D341Med (cell line): ENCODE measurements at places on chromosomes 12 and 14.

DNA sequence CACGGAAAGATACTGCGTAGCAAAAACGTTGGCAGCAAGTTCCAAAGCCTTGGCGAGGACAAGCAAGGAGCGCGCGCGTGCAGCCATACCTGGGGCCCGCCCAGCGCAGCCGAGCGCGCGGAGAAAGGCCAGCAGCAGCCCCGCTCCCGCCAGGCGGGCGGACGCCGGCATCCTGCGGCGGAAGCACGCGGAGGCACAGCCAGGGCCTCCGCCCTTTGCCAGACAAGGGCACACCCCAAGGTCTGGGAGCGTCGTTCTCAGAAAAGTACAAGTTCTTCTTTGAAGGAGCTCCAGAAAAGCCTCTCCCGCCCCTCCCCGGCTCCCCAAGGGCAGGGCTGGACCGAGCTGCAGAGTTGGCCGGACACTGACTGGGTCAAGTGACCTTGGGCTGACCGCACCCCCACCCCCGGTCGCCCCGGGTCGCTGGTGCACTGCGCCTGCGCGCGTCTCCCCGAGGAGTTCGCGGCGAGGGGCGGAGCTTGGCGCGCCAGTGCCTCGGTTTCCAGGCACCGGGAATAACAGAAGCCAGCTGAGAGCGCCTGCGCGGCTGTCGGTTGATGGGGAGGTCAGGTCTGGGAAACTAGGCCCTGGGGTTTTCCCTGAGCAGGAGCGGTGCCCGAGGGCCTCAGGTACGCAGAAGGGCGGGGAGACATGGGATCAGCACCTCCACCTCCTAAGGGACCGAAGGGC, at the start of gene ZC2HC1C:
Gene ZC2HC1C (plus strand): TSS at position 521 of the 690 bp plus-strand sequence. CDS start 933 bp downstream, outside the sequence.
- peak; percentile 71 for DNase-seq

DNA sequence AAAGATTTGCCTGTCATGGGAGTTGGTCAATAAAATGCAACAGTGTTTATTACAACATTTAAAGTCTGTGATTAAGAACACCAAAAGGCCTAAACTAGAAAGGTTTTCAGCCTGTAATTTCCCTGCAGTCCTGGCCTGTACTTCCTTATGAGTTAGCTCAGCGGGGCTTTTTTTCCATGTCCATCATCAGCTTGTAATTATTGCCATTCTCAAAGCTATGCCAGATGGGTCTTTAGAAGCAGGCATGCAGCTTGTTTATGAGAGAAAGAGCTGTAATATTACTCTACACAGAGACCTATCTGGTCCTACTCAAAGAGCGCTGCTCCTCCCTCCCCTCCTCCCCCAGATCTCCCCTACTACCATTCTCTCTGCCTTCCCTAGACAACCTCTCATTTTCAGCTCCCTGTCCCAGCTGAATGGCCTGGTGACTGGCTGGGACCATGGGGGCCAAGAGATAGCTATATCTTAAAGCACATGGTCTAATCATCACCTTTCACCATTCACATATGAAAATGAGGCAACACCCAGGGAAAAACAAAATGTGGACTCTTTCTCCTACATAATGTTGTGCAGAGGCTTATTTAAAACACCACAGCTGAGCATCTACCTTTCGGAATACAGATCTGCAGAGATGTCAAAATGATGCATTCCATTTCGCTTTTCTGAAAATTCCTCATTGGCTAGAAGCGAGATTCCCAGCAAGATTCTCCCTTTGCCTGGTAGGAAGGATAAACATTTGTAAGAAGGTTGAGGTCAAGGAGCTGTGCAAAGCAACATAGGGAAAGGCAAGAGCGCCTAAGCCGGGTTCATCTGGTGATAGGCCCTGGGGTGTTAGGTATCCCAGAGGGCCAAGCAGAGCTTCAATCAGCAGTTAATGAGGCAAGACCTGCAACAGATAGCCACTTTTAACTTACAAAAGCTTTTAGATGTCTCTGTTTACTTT, 209.7 kb upstream of the CDKN3 start:
- DNase-seq = no peak

DNA sequence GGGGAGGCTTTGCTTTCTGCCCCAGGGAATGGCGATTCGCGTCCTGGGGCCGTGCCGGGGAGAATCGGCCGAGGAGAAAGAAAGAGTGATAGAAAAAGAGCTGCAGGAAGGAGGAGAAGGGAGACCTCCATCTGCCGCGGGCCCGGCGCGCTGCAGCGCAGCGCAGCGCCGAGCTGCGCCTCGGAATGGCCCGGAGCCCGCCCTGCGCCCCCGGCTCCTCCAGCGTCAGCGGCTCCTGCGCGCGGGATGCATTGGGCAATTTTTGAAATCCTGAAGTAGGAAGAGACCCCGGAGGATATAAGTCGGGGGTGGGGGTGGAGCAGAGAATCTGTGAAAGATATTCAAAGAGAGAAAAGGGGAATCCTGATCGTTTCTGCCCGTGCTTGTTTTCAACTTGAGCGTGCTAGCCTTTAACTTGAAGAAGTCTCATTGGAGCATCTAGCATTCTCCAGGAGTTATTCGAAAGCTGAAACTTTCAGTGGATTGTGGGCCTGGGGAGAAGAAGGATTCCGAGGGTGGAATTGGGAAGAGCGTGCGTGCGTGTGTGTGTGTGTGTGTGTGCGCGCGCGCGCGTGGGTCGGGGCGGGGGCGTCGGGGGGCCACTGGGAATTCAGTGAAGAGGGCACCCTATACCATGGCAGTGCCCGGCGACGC, 441 bp downstream of the PDE3A start:
- peak; percentile 74 for DNase-seq

DNA sequence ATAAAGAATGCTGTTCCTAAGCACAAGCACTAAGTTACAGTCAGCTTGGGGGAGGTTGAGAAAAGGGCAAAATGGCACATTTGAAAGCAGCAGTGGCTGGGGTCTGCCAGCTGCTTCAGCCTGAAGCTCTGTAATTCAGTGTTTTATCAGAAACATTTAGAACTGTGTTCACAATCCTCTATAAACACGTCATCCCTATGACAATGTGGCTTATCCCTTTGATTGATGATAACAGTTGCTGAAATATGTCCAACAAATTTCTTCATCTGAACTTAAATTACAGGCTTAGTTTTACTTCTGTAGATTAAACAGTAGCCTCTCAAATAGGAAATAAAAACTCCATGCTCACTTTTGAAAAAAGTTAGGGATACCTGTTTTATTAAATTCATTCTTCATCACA, 108.8 kb downstream of the VEZT start:
- DNase-seq = no peak

DNA sequence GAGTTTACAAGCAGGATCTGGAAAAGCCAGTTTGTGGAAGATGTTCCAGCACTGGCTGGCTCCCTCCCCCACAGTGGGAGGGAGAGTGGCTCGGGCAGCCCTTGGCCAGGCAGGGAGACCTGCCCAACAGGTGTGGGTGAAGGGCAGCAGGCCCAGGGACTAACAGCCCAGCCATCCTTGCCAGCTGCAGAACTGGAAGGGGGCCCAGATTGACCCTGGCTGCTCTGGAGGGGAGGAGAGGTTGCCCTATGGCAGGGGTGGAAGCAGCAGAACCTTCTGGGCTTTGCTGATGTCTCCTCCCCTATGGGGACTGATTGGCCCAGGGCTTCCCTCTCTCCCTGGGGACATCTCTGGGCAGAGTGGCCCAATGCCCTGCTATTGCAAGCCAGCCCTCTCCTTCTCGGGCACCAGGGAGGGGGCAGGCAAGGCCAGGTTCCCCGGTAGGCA, 20.5 kb downstream of the IRF2BPL start:
- DNase-seq = peak; percentile 70

GRCh38 chr12:106300761-106301160, 1.8 kb upstream of the TCP11L2 start:
- DNase-seq = no peak

DNA sequence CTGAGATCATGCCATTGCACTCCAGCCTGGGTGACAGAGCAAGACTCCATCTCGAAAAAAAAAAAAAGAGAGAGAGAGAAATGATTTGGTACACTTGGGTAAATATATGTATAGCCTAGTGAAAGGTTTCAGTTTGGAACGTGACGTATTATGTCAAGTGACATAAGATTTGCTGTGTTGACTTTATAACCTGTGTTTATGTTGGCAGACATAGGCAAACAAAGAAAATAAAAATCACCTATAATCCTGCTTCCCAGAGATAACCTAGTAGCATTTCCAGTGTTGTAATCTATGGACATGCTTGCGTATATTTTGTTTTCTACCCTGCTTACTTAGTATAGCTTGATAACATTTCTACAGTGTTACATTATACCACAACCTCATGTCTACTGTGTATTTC, 16.7 kb downstream of the ERG28 start:
- no peak for DNase-seq

DNA sequence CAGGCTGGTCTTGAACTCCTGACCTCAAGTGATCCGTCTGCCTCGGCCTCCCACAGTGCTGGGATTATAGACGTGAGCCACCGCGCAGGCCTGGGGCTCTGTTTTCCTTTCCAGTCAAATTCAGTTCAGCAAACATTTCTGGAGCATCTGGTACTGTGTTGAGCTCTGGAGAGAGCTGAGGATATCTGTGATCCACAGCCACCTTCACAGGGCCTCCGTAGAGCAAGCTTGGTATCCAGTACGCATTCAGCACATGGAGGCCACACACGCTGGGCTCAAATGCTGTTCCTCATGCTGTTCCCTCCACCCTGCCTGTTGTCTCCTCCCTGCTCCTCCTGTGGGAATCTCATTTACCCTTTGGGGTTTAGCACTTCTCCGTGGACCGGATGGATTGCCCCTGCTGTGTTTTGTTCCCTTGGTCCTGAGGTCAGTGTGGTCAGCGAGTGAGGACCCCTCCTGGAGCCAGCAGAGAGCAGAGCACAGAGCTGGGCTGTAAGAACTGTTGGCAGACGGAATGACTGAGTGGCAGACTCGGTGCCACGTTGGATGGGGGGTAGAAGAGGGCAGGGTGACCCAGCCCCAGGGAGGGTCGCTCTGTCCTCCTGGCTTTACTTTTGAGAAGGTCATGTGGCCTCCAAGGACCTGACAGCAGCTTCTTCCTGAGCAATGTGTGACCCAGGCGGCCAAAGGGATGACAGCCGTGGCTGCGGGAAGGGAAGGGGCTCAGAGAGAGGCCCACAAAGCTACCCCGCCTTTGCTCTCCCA, 891 bp downstream of the RPS6KL1 start:
- DNase-seq = no peak

DNA sequence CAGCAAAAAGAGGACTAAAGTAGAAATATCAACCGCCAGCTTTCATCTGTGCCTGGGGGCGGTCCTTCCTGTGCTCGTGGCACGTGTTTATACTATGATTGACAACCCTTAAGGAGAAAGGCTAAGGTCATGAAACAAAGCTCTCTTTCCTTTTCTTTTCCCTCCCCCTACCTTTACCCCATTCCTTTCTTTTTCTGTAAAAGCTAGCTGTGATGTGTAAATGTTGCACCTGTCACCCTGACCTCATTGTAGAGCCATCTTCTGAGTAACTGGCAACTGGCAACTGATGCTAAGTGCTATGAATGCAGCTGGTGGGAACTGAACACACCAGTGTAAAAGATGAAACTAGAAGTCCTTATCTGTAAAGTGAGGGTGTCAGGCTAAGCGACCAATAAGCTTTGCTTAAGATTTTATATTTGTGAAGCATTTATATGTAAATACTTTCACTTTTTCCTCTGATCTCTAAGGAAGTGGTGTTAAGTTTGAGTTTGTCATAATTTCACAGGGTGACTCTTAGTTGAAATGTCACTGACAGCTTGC, 102.8 kb upstream of the BCAT1 start:
- DNase-seq = no peak

GRCh38 chr14:92465353-92466055, 48.1 kb upstream of the RIN3 start:
- DNase-seq = no peak
